ENCODE measurements at places on chromosomes 5 and 9.

DNA sequence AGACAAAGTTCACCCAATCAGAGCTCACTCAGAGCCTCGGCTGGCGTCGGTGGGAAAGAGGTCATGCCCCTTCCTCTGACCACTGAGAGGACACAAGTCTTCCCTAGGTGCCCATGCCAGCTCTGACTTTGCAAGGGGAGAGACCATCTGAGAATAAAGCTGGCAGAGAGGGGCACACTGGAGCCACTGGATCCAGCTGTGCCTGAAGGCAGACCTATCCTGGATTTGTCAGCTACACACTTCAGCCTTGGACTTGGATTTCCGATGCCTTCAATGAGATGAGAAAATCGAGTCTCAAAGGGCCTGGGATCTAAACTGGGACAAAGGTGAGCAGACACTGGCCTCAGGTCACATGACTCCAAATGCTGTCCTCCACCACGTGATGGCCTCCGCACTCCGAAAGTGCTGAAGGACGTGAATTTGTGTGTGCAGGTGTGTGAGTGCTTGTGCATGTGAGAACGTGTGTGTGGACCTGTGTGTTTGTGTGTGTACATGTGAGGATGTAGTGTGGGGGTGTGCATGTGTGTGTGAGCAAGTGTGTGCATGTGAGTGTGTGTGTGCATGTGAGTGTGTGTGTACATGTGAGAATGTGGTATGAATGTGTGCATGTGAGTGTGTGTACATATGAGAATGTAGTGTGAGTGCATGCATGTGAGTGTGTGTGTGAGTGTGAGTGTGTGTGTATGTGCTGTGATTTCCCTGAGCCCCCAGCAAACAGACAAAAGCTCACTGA lies 37.9 kb downstream of the BARX1 start:
- no peak for DNase-seq

DNA sequence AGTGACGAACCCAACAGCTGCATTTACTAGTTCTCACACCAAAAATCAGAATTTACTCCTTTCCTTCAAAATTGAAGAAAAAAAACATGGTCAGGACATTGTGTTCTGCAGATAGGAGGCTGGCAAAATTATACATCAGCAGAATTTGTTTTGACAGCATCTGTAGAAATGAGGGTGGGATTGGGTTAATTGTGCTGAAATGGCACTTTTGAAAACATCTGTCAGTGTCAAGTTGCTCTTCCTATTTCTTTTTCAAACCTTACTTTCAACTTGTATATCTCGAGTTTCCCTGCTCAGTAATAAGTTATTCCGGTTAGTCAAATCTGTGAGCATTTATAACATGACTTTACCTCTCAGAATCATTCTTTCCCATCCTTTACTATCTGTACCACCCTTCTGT lies 19.8 kb downstream of the WDR36 start:
- no peak for DNase-seq

DNA sequence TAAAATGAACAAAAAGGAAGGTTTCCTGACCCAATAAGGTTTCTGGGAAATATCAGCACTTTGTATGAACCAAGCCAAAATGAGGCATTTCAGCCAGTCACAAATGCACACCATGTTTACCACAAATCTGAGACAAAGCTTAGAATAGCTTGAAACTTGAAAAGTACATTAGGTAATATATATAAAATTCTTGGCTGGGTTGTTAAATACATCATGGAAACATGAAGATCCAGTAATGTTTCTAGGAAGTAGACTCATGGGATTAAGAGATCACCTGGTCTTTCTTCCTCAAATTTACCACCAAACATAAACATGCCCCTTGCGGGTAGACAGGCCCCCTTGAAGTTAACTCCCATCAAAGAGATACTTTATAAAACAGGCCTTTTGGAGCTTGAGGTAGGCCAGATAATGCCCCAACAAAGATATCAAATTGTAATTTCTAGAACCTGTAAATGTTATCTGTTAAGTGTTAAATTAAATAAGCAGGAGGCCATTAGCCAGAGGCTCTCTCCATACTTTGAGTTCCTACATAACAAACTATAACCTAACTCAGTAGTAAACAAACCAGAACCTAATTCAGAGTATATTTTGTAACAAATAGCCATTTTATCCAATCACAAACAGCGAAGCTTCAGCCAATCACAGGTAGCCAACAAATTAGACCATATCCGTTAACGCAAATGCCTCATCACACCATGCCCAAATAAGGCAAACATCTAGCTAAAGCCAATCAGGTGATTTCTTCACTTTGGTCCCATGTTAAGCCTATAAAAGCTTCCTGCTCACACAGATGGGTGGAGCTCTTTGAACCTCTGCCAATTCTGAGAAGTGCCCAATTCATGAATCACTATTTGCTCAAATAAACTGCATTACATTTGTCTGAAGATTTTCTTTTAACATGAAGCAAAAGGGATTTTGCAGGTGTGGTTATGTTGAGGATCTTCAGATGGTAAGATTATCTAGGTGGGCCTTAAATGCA lies 127.9 kb upstream of the TARS1 start:
- no peak for DNase-seq

GRCh38 chr5:11311272-11311671 lies 550.2 kb upstream of the DAP start:
- DNase-seq: no peak

GRCh38 chr5:135457424-135458071 lies 5.4 kb upstream of the TIFAB start:
- peak; percentile 72 for DNase-seq

GRCh38 chr9:132647355-132647754 lies 22.4 kb downstream of the DDX31 start:
- DNase-seq: no peak

GRCh38 chr5:87944553-87945285 lies 323.9 kb downstream of the TMEM161B start:
- DNase-seq: peak; percentile 46

GRCh38 chr9:116137581-116137980 lies 16.0 kb upstream of the PAPPA start:
- DNase-seq: no peak

GRCh38 chr5:140565780-140566095 lies 1.1 kb downstream of the SLC35A4 start:
- no peak for DNase-seq

GRCh38 chr5:135324897-135325650 lies 74.0 kb downstream of the MACROH2A1 start:
- DNase-seq: no peak

- no peak for DNase-seq
These were observed 62.9 kb downstream of the IRX2 start for GRCh38 chr5:2688586-2688985.

DNA sequence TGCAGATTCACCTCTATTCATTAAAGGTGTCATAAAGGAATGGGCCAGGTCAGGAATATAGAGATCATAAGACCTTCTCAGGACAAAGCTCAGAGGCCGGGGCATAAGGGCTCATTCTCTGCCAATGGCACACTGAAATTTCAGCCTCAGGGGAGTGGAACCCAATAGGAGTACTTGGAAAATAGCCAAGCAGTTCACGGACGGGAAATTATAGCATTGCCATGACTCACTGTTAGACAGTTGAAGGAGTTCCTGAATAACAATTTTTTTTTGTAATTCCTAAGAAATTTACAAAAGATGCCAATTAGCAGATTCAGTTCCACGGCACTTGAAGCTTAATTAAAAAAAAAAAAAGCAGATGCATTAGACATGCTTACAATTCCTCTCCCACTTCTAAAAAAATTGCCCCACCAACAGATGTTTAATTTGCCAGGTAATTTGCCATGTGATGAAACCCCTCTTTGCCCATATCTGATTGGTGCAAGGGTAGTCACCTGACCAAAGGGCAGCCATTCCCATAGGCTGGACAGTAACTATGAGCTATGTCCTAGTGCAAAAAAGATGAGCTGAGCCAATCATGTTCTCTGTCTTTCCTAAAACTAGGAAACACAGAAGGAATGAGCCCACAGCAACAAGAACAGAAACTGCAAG lies 58.6 kb downstream of the PTCD2 start:
- DNase-seq: no peak

GRCh38 chr9:114416906-114417305 lies 29.1 kb upstream of the AKNA start:
- DNase-seq: no peak

DNA sequence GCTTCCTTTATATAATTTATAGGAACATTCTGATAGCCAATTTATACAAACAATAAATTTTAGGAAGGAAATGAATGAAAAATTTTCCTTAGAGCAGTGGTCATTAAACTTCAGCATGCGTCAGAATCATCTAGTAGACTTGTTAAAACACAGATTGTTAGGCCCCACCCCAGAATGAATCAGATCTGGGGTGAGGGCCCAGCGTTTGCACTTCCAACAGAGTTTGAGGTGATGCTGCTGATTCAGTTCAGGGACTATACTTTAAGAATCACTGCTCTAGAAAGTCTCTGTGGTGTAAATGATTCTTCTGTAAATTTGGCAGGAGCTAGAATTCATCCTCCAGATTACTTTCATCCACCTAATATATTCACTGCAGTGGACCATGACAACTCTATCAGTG lies 80.4 kb downstream of the SLC12A2 start:
- DNase-seq: no peak

GRCh38 chr5:107512029-107512428 lies 158.7 kb downstream of the EFNA5 start:
- no peak for DNase-seq

GRCh38 chr5:445591-445990 lies 2.6 kb downstream of the EXOC3 start:
- DNase-seq: no peak

DNA sequence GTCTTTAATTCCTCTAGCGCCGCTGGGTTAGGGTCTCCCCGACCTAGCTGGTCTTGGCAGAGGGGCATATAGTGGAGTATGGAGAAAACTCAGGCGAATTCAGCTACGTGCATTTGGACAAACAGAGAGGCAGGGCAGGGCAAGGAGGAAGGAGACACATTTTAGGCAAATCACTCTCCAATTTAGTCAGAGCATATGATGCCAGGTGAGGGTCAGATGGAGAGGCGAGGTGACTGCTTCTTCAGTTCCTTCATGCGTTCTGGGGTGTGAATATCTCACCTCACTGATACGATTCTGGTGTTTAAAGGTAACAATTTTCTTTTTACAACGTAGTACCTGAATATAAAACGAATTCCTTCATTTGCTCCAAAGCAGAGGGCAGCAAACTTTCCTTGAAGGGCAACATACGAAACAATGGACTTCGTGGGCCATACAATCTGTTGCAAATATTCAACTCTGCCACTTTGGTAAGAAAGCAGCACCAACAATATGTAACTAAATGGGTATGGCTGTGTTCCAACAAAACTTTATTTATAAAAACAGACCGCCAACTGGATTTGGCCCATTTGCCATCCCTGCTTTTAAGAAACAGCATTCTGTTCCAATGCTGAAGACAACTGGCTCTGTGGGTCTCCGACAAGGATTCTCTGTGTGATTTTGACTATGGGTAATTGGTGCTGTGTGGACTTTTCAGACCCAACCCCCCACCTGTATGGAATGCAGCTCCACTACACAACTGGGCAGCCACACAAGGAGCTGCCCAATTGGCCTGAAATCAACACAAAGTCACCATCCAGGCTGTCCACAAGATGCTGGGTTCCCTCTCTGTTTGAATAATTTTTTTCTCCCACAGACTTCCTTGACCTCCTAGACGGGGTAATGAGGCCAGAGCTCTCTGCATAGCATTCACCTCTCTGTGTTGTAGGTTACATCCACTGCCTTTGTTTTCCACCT lies 53.8 kb downstream of the RAPGEF1 start:
- no peak for DNase-seq

- DNase-seq: no peak
These were observed 90.4 kb upstream of the SV2C start for GRCh38 chr5:75992753-75993152.

DNA sequence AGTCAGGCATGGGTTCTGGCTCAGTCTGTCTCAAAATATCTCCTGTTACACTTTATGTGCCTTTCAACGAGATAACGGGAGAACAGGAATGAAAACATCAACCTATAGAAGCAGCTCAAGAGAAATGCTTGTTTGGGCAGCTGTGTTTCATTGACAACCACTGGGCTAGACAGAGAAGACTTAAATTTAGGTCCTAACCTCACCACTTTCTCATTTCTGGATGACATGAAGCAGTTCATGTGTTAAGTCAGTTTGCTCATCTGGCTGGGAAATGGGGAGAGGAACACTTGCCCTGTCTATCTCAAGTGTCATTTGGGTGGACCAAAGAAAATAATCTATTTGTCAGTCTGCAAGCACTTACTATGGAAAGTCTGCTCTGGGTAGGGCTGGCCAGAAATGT lies 66.7 kb upstream of the PCA3 start:
- DNase-seq: no peak

- no peak for DNase-seq
These were observed 28.7 kb downstream of the TAF1L start for GRCh38 chr9:32606811-32607210.

- DNase-seq: no peak
These were observed 337.9 kb downstream of the IRX1 start for GRCh38 chr5:3933536-3933935.

DNA sequence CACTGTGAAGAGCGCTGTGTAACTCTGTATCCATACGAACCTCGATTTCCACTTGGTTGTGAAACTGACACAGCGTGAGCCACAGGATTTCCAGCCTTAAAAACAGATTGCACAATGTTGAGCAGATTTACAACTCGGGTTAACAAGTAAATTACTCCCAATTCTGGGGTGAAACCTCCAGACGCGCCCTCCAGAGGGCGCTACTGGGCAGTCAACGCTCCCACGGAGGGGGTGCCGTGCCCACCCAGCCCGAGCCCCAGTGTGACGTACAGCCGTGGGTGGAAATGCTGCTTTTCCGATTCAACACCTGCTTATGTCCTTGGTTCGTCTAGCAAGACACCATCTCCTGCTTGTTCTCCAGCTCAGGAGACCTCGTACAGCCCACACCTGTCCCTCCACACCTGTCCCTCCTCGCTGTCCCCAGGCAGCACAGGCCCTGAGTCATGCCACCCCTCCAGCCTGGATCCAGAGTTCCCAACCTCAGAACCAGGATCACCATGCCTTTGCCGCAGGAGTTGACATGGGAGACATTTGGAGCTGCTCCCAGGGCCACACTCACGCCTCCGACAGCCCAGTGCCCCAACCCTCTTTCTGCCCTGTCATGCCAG lies 34.4 kb upstream of the SLC6A3 start:
- peak; percentile 50 for DNase-seq

- no peak for DNase-seq
These were observed 324 bp upstream of the RGMB start for GRCh38 chr5:98773214-98773463.

- DNase-seq: no peak
These were observed 12.8 kb upstream of the KCNV2 start for GRCh38 chr9:2704504-2704903.

DNA sequence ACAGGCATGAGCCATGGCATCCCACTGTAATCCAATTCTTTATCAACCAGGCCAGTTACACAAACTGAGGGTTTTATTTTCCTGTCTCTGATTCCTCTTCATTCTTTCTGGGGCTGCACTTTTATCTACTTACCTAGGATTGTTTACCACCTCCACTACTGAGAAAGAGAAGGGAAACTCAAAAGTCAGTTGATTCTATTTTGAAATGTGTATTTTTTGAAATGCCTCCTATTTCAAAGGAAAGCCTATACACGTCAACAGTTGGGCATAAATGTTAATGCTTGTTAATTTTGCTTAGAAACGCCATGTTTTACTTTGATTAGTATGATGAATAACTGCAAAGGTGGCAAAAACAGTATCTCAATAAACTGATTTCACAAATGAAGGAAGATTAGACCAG lies 92.5 kb downstream of the MLLT3 start:
- DNase-seq: no peak

GRCh38 chr9:19441730-19442129 lies 32.9 kb downstream of the ACER2 start:
- DNase-seq: no peak

Measured in left ventricle myocardium superior (tissue), 1 donor.